ENCODE measurements at places on chromosomes 5 and 9.

DNA sequence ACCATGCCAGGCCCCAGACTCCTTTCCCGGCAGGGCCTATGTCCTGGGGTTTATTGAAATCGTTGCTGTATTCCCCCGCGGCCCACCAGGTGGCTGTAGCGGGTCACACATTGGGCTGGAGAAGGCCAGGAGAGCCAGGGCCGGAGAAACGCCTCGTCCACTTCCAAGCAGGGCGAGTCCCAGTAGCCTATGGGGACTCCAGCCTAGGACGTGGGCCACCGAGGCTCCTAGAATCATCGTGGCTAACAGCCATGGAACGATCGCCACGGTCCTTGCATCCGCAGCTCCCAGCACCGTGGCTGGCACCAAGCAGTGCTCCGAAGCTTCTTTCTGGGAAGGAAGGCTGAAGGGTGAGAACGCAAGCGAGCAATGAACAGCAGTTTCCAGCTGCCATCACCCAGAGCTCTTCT, 87.7 kb downstream of the ENTREP1 start:
- DNase-seq: no peak

GRCh38 chr5:60633341-60633740, 66.6 kb downstream of the DEPDC1B start:
- DNase-seq: no peak

GRCh38 chr9:129803676-129804060, 684 bp downstream of the TOR1B start:
- DNase-seq: no peak

GRCh38 chr5:68140763-68141162, 74.8 kb upstream of the PIK3R1 start:
- DNase-seq: no peak

DNA sequence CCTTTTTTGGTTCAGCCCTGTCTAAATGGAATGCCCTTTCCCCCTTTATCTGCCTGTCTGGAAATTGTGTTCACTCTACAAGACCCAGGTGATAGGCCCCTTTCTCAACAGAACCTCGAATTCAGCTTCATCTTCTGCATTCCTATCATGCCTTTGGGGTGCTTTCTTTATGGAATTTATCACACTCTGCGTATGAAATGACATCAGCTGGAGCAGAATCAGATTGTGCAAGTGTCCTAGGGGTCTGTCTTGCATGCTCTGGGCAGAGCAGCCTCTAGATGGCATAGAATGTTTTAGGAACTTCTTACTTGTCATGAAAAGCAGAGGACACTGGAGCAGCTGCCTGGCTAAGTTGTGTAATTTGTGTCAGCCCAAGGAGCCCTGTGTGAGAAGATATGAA, 84.9 kb downstream of the ISL1 start:
- DNase-seq: no peak

GRCh38 chr5:127686424-127686823, 16.8 kb upstream of the CCDC192 start:
- no peak for DNase-seq

- DNase-seq: no peak
These were observed 127.1 kb downstream of the DPYSL3 start for GRCh38 chr5:147382776-147383175.

- DNase-seq: no peak
These were observed 297.0 kb downstream of the SH3GL2 start for GRCh38 chr9:17875886-17876285.

DNA sequence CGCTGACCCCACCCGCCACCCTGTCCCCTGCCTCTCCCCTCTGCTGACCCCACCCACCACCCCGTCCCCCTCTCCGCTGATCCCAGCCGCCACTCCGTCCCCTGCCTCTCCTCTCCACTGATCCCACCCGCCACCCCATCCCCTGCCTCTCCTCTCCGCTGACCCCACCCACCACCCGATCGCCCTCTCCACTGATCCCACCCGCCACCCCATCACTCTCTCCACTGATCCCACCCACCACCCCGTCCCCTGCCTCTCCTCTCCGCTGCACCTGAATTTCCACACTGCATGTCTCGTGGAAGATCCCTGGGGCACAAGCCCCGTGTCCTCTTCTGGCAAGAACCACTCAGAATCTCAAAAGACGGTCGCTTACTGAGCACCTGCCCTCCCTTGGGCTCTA, 53.4 kb upstream of the OLFM1 start:
- DNase-seq: no peak

- DNase-seq: no peak
These were observed 23.3 kb upstream of the TGFBI start for GRCh38 chr5:136005476-136005875.

GRCh38 chr5:143086908-143087637, 316.4 kb downstream of the NR3C1 start:
- no peak for DNase-seq

DNA sequence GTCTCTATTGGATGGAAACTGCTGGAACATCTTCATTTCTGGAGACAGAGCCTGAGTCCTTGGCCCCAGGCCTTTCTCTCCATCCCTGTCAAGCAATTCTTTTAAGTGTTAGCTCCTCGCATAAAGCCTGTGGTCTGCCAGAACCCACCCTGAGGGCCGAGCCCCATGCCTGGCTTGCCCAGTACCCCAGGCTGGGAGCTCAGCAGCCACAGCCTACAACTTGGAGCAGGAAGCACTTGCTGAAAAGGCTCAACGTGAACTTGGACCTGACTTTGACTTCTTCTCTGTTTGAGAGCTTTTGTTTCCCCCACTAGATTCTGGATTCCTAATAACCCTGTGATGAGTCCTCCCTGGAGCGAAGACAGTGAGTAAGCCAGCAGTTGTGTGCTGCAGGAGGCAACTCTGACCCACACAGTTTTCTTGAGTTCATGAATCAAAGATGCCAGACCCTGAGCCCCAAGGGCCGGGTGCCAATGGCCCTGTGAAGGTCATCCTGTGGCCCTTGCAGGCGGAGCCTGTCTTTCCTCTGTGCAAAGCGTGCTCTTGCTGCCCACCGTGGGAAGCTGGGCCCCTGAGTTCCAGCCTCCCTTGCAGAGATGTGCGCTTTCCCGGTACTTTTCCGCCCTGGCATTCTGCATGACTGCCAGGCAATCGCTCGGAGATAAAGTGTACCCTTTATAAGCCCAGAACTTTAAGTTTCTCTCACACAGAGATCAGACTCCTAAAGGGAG, 64.3 kb upstream of the RUFY1 start:
- no peak for DNase-seq

DNA sequence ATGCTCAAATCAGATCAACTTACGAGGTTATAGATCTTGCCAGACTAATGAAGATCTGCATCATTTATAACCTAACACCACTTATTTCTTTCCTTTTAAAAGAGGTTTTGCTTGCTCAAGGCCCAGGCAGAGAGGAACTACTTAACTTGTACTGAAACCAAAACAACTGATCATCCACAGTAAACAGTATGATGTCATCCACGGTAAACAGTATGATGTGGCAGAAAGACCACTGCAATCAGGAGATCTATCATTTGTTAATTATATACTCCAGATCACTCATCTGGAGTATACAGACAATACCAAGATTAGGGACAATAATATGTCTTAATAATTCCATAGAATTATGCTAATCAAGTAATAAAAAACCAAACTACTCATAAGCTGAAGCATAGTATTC, 116.8 kb downstream of the ADAMTS6 start:
- no peak for DNase-seq

- DNase-seq: no peak
These were observed 79.3 kb upstream of the CCDC152 start for GRCh38 chr5:42677156-42677842.

DNA sequence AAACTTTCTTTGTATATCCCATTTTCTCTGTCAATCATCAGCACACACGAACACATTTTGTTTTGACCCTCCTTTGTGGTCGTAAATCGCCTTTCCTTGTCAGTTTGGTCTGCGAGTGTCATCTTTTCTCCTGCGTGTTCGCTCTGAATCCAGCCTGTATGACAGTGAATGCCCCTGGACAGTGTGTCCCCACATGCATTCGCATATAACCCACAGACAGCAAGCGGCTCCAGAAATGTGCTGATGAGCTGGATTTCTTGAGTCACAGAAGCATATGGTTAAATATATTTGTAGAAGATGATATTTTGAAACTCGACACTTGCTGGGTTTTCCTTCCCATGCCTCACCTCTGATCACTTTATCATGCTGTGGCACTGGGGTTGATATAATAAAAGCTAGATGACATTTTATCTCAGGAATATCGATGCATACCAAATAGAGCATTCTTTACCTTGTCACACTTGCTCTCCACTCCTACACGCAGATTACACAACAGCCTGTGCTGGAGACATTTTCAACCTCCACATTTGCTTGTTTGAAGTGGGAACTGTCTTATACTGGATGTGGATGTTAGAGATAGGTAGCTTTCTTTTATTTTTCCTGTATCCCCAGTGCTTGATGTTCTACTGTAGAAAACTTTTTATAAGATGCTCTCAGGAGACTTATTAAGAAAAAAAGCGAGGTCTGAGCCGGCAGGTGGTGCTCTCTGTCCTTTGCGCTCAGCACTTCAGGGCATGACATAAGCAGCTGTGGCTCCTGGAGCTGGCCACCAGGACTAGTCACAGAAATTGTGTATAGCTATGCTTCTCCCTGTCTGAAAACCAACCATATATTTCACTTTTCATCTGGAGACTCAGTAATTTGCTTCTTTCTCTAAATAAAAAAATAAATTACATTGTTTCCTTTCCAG, 215.1 kb downstream of the SH3GL2 start:
- no peak for DNase-seq

DNA sequence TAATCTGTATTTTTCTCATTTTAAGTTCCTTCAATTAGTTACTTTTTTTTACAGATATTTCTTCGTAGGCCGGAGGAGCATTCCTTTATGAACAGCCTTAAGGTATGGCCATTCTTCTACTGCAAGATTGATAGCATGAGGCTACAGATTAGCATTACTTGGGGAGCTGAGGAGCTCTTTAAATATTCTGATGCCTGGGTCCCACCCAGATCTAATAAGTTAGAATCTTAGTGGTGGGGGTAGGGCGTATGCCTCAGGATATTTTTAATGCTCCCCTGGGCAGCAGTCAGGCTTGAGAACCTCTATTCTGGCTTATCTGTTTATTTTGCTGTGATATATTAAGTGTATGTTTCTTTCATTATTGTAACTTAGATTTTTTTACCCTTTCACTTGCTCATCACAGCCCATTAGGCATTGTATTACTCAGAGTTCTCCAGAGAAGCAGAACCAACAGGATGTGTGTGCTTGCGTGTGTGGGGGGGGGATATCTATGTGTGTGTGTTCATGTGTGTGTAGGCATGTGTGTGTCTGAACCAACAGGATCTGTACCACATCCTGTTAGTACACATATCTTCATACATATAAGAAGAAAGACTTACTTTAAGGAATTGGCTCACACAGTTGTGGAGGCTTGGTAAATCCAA, 91.8 kb upstream of the MTAP start:
- DNase-seq: peak; percentile 3

- DNase-seq: no peak
These were observed 19.8 kb upstream of the PARP8 start for GRCh38 chr5:50646591-50646990.

- no peak for DNase-seq
These were observed 107.8 kb downstream of the NUDT12 start for GRCh38 chr5:103454770-103455169.

GRCh38 chr9:104748359-104749031, 1.0 kb downstream of the NIPSNAP3A start:
- DNase-seq: peak; percentile 1

- peak; percentile 46 for DNase-seq
These were observed 19.5 kb upstream of the SERINC5 start for GRCh38 chr5:80275347-80275746.

GRCh38 chr5:116521173-116521872, 53.3 kb downstream of the SEMA6A start:
- no peak for DNase-seq

DNA sequence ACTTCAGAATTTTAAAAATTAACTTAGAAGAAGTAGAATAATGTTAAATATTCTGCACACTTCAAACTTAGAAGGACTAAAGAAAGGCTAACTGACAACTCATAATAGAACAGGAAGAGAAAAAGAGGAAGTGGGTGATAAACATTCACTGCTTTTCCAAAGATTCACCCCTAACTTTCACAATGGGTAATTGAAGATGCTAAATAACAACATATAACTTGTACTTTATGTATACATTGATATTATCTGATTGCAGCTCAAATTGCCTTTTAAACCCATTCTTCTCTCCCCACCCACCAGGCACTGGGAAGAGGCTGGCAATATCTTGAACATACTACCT, 376.6 kb downstream of the EFNA5 start:
- DNase-seq: no peak

GRCh38 chr5:9380109-9380508, 165.8 kb downstream of the SEMA5A start:
- DNase-seq: no peak

DNA sequence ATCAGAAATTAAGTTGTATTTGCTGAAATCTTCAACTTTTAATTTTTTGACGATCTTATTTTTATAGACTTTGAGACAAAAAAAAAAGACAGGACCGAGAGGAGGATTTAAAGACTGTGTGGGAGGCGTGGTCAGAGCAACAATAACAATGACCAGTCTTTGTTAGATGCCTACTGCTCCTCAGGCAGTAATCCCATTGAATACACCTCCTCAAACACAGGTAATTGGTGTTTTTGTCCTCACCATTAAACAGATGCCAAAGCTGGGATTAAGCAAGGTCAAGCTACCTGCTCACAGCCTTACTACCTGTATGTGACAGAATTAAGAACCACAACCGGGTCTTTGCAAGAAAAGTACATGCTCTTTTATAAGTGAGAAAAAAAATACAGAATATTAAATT, 233.3 kb upstream of the GRAMD2B start:
- no peak for DNase-seq

- no peak for DNase-seq
These were observed 160.6 kb downstream of the ZDHHC21 start for GRCh38 chr9:14532456-14533115.

GRCh38 chr9:110601098-110601497, 21.6 kb upstream of the SVEP1 start:
- DNase-seq: no peak

GRCh38 chr9:131264231-131264630, 12.1 kb downstream of the FAM78A start:
- DNase-seq: peak; percentile 25

DNA sequence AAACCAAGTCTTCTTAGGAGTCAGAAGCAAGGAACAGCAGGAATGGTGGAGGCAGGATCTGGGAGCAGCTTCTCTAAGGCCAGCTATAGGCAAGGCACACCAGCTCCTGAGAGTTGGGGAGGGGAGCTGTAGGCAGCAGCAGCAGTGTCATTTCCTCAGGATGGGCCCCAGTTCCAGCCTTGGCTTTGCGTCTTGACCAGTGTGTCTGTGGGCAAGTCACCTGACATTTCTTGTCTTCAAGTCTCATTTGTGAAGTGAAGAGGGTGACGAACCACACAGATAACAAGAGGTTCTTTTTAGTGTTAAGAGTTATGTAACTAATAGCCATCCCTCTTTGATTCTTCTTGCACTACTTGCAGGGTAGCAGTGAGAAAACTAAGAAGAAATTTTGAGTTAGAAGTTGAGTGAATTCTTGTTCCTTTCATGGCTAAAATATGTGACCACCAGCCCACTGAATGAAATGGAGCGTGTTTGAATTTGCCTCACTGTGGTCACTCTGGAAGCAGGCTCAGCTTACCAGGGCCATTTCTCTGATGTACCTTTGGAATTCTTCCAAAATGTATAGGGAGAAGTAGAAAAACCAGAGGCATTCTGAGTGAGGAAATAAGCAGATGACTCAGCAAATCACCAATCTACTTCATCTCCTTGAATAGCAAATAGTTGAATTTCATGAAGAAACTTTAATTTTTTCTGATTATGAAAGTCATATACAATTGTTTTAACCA, 42.4 kb downstream of the RHOBTB3 start:
- DNase-seq: no peak
